ENCODE measurements at places on chromosomes 1 and 21. TPM values are rescaled to one million over a fixed set of nuclear protein-coding genes. Genes with fewer than 3 reads are reported as not detected.

Gene FMO2
- 0.05 TPM for total RNA-seq

Gene CRNN
- total RNA-seq = not detected

Gene MTARC1
- total RNA-seq = 1.9 TPM

Gene S100A14
- total RNA-seq = 0.42 TPM

Gene COL24A1
- total RNA-seq = not detected

Gene DENND2C
- total RNA-seq = 2.9 TPM

Gene RLF
- 24.5 TPM for total RNA-seq

Gene GUCA2B
- total RNA-seq = not detected

Gene RSPO1
- not detected for total RNA-seq

Gene SLC6A17
- total RNA-seq = 0.84 TPM

Gene OR14K1
- not detected for total RNA-seq

Gene SPATA46
- total RNA-seq = not detected

Gene BSND
- total RNA-seq = not detected

Gene ANXA9
- total RNA-seq = not detected

Gene ZNF648
- not detected for total RNA-seq

Gene IL12RB2
- total RNA-seq = not detected

Gene HTR6
- not detected for total RNA-seq

Gene AGO4
- 24.3 TPM for total RNA-seq

Gene TMPRSS15
- not detected for total RNA-seq

Gene CD1C
- not detected for total RNA-seq

Gene SLC45A1
- total RNA-seq = 1.7 TPM

Gene FAM78B
- total RNA-seq = 1.2 TPM

Gene SLC5A9
- not detected for total RNA-seq

Measured in dermis blood vessel endothelial cell (primary cell).